ENCODE measurements at places on chromosomes 2 and 18.
A peak's percentile ranks its signal among the peaks of the same experiment; 100 is the strongest.

GRCh38 chr18:46250084-46250811 lies 146.1 kb downstream of the HAUS1 start:
- DNase-seq = no peak

DNA sequence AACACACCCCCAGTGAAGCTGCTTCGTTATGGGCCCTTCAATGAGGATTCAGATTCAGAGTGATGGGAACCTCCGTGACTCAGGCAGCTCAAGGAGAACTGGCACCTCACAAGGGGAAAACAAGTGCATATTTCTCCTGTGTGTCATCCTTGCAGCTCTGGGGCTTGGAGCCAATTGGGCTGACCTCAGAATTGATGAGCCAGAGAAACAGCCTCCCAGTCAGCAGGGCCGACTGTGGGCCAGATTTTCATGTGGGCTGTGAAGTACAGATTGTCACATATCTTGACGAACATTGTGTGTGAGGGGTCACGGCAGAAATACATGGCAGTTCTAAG lies 189.6 kb upstream of the SP5 start:
- DNase-seq = no peak

- no peak for DNase-seq
Measured at GRCh38 chr18:47226660-47227059, 24.8 kb downstream of the SKOR2 start.

DNA sequence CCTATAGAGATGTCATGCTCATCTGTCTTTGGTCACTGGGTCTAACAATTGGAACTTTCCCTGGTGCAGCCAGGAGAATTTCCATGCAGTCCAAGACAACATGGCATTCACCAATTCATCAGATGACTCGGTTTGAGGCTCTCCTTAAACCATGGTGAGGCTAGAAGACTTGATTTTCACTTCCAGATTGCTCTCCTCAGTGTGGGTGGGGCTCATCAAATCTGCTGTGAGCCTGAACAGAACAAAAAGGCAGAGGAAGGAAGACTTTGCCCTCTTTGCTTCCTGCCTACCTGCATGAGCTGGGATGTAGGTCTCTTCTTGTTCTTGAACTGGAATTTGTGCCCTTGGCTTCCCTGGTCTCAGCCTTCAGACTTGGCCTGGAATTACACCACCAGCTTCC lies 203.4 kb upstream of the TRIB2 start:
- no peak for DNase-seq

DNA sequence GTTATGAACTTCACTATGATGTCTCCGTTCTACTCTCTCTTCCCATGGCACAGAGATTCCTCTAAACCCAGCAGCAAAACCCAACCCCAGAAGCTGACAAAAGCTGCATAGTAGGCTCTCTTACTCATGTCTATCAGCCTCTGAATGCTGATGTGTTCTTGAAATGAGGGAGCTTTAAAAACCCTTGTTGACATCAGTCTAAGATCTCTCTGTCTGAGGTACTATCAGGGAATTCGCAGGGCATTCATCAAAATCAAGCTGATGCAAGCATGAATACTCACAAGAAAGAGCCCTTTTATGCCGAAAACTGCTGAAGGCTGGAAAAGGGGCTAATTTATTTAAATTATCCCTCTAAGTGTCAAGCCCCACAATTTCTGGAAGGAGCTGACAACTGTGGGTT lies 710.6 kb upstream of the FANCL start:
- DNase-seq = no peak

DNA sequence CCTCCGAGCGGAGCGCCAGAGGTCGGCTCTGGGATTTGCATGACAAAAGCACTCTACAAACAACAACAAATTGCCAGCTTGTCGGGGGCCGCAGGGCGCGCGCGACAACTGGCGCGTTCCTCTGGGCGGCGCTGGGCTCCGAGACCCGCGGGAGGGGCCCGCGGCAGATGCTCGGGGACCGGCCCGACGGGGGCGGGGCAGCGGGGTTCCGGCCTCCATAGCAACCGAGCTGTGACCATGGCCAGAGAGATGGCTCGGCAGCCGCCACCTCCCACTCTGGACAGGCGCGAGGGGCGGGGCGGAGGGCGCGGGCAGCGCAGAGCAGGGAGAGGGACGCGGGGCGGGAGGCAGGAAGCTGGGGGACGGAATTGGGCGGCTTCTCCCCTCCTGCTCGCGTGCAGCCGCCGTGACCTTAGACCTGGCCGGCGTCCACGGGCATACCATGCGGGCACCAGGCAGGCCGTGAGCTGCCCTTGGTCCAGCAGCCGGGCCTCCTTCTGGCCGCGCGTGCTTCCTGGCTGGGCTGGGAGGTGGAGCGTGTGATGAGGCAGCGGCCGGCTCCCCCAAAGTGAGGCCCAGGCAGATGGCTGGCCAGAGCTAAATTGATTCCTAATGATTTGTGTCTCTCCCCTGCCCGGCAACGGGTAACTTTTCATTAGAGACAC lies 171.5 kb downstream of the CELF4 start:
- peak; percentile 77 for DNase-seq

- DNase-seq = no peak
Measured at GRCh38 chr2:84116143-84116542, 342.9 kb downstream of the SUCLG1 start.

DNA sequence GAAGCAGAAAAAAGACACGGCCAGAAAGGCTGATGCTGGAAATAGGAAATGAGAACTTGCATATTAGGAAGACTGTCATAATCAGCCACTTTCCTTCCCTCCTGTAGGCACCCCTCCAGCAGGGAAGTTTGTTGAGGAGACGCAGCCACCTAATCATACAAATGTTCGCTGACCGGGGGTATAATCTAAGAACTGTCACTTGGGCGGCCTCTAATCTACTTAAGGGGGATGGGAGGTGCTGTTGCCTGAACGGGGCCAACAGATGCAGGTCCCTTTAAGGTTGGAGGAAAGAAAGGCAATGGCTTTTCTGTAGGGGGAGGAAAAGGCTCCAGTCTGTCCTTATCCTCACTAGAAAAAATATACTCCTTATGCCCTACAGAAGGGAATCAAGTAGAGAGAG lies 50.6 kb downstream of the DNAJC10 start:
- DNase-seq = no peak

DNA sequence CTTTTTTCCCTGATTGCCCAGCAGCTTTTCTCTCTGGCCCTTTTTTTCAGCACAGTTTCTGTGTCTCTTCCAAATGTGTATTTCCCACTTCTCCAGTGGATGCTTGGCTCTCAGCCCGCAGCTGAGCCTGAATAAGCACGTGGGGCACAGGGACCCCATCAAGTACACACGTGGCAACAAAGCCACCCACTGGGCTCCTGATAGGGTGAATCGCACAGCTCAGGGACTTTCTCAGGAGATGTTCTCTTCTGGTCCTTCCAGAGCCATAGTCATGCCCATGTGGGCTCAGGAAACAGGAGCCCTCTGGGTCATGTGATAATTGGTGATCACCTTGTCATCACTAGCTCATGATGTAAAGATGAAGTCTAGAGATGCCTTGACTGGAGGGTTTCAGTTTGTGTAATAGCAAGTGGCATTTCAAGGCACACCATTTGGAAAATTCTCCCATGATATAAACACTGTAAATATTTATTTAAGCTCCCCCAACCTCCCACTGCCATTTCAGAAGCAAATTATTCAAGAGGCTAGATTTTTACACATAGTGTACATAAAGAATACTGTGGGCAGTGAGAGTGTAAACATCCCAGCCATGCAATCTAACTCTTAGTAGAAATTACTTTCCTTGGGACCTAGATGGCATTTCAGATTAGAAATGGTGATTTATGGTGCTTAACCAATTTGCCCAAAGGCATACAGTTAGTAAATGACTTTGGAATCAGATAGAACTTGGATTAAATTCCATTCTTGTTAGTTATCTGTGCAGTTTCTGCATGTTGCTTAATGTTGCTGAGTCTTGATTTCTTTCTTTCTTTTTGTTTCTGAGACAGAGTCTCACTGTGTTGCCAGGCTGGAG lies 597.5 kb downstream of the SLC4A3 start:
- no peak for DNase-seq

GRCh38 chr2:230865307-230865765 lies 594 bp downstream of the ITM2C start:
- no peak for DNase-seq

DNA sequence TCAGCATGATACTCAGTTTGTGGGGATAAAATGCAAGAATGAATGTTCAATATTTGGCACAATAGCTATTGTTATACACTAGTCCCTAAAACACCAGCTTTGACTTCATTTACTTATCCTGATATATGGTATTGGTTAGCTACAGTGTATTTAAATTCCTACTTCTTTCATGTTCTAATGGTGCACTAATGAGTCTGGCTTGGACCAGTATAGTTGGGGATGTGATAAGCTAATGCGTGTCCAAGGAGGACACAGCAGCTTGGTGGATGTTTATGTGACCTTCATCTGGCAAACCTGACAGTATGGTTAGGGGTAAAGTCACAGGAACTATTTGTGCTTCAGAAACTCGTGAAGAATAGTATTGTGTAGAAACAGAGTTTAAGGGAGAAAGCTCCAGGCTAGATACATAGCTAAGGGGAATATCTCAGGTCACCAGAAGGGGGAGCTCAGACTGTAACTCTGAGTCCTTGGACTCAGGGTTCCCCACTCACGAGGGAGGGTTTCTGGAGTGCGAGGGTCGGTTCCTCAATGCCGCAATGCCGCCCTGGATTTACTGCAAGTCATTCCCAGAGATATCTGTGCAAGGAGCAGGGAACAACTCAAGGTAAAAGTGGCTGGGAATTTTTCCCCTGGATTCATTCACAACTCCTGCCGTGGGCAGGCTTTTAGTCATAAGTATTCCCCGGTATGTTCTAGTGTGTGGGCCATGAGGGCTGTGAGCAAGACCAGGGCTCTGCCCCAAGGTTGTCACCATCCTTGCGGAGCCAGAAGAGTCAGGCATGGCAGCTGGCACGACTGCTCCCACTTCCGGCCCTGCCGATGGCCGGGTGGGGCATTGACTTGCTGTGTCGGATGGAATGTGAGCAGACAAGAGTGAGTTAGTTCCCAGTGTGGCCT lies 14.5 kb downstream of the IL1R2 start:
- DNase-seq = no peak

- DNase-seq = no peak
Measured at GRCh38 chr18:50177294-50177992, 17.5 kb downstream of the MYO5B start.

DNA sequence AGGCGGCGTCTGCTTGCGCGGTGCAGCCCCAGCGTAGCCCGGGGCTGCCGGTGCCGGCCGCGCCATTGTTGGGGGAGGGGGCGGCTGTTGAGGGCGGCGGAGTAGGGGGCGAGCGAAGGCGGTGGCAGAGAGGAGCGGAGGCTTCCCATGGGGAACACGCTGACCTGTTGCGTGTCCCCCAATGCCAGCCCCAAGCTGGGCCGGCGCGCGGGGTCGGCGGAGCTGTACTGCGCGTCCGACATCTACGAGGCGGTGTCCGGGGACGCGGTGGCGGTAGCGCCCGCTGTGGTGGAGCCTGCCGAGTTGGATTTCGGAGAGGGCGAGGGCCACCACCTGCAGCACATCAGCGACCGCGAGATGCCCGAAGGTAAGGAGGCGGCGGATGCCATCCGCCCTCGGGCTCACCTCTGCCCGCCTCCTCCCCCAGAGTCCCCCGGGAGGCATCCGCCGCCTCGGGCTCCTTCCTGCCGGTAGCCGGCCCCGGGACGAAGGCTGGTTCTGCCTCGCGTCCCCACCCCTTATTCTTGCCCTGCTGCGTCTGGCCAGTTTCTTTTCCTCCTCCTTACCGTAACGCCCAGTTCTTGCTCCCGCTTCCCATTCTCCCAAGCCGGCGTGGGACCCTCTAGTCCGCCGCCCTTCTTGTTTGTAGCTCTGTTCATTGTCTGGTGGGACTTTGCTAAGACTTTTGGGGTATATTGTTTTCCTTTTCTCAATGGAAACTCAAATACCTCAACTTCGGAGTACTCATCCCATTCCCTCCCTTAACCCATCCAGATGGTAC lies 500 bp downstream of the CCNYL1 start:
- DNase-seq = peak; percentile 45

GRCh38 chr2:225895126-225895525 lies 495.6 kb downstream of the NYAP2 start:
- no peak for DNase-seq

GRCh38 chr2:98807929-98808328 lies 77.0 kb upstream of the MGAT4A start:
- no peak for DNase-seq

DNA sequence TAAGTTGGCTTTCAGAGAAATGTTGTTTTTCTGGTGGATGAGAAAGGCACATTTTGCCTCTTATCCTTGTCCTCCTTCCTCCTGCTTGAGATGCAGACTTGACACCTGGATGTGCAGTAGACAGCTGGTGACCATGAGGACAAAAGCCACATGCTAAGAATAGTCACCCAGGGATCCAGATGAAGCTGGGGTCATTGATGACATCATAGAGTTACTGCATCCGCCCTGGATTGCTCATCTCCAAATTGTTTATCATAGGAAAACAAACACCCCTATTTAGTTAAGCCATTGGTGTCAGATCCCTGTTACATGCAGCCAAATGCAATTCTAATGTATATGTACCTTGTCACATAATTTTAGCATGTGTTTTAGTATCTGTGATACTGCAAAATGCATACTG lies 16.3 kb upstream of the SLC1A4 start:
- DNase-seq = no peak

DNA sequence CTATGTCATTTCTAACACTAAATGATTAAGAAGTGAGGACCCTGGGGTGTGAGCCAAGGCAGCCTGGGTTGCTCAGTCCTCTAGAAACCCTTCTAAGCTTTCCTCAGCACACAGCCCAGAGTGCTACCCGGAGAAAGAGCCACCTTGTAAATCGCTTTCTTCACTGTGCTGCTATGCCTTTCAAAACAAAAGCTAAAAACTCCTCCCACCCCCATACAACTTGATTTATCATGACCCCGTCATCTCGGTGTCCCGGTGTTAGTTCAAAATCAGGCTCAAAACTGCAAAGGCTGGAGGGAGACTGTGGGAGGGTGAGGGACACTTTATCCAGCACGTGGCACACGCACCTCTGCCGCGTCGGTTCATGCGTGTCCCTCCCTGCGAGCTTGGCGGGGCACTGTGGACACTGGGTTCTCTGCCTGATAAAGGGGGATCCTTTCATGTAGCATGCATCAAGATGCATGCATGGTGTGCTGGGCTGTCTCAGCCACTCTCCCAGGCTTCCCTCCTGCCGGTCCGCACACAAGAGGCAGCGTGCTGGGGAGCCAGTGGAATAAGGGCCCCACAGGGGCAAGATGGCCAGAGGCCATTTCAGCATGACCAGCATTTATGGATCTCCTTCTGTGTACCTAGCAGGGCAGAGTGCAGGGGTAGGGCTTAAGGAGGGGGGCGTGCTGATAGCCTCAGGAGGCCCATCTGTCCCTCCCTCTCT lies 170.4 kb downstream of the SMAD7 start:
- no peak for DNase-seq

DNA sequence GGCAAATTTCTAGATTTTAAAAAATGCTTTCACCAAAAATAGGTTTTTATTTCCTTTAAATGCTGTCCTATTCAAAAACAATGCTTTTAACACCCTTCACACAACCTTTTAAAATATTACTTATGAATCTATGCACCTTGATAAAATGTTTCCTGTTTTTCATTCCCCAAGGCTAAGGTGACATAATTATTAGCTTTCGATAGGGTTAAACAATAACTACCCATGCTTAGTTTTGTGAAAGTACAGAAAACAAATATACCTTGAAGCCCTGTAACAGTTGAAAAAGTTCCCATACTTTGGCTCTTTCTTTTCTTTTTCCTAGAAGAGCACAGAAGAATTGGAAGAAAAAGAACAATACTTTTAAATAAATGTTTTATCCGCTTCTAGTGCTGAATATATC lies 54.9 kb upstream of the ITPRID2 start:
- DNase-seq = no peak

GRCh38 chr2:223214394-223215253 lies 162.6 kb downstream of the KCNE4 start:
- no peak for DNase-seq

Data from NCI-H345 (cell line).